ENCODE measurements at places on chromosomes 5 and 9. TPM values are rescaled to one million over a fixed set of nuclear protein-coding genes. Genes with fewer than 3 reads are reported as not detected.

The PCDHA13 gene
- total RNA-seq, result 0.06 TPM

The C9orf50 gene
- total RNA-seq, result not detected

The PDE6A gene
- 0.24 TPM for total RNA-seq

The FAM169A gene
- 7.0 TPM for total RNA-seq

The PCDHGB7 gene
- 0.08 TPM for total RNA-seq

The PDLIM4 gene
- total RNA-seq, result 0.45 TPM

The TSSK1B gene
- total RNA-seq, result not detected

The CTXN3 gene
- total RNA-seq, result not detected

The RPL7A gene
- 3,325 TPM for total RNA-seq

The GPR151 gene
- total RNA-seq, result not detected

The SLC46A2 gene
- not detected for total RNA-seq

The SLC34A3 gene
- 0.07 TPM for total RNA-seq

The MOB3B gene
- total RNA-seq, result 14.4 TPM

The GLDC gene
- 13.6 TPM for total RNA-seq

The SLC4A9 gene
- total RNA-seq, result not detected

The PCDHB4 gene
- total RNA-seq, result 0.07 TPM

The GKAP1 gene
- 4.1 TPM for total RNA-seq

The DRD1 gene
- total RNA-seq, result 0.13 TPM

The ZCCHC10 gene
- 25.8 TPM for total RNA-seq

The HEXB gene
- total RNA-seq, result 111 TPM

The PCDHA3 gene
- 1.0 TPM for total RNA-seq

The TMEM174 gene
- total RNA-seq, result not detected

The DMRT3 gene
- total RNA-seq, result not detected

The ADRA1B gene
- 20.4 TPM for total RNA-seq

The PCDHB3 gene
- total RNA-seq, result 0.07 TPM

The CNTNAP3 gene
- 10.0 TPM for total RNA-seq

The OR1J2 gene
- not detected for total RNA-seq

The ATOSB gene
- 11.4 TPM for total RNA-seq

The SMIM33 gene
- total RNA-seq, result not detected

The TAF1L gene
- total RNA-seq, result not detected

The ZNF169 gene
- 1.9 TPM for total RNA-seq

The ATG12 gene
- 46.7 TPM for total RNA-seq
